ENCODE measurements at places on chromosomes 16 and 17. TPM values are rescaled to one million over a fixed set of nuclear protein-coding genes. Genes with fewer than 3 reads are reported as not detected.

The DOC2B gene
- polyA plus RNA-seq: not detected

The ADAD2 gene
- not detected for polyA plus RNA-seq

The ABCC11 gene
- polyA plus RNA-seq: 0.29 TPM

The ADGRG1 gene
- polyA plus RNA-seq: 0.58 TPM

The ANKRD40CL gene
- not detected for polyA plus RNA-seq

The ATP5PD gene
- 522 TPM for polyA plus RNA-seq

The HEXD gene
- 5.7 TPM for polyA plus RNA-seq

The FBXW10 gene
- polyA plus RNA-seq: not detected

The IRX6 gene
- not detected for polyA plus RNA-seq

The NHERF2 gene
- polyA plus RNA-seq: 45.1 TPM

The SOCS1 gene
- polyA plus RNA-seq: 2.3 TPM

The TM4SF5 gene
- polyA plus RNA-seq: not detected

DNA sequence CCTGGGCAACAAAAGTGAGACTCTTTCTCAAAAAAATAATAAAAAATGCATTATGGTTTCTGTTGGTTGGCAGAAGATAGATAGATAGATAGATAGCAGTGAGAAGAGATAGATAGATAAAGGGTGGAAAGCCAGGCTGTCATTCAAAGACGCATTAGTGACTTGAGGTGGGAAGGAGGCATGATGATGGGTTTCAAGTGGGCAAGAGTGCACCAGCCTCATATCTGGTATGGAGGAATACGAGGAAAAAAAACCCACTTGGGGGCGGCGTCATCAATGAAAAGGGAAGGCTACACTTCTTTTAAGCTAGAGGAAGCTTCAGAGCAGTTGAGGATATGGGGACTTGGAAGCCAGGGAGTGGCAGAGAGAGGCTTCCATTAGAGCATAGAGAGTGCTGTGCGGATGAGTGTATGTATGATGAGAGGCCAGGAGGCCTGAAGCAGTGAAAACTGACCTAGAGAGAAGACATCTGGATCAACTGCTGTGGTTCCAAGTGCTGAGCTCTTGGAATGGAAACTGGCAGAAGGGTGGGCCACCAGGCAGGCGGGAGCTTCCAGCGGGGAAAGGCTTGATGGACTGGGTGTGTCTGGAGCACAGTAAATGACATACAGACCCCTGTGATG, 31.8 kb downstream of the CEP95 start:
- no peak for DNase-seq

GRCh38 chr16:49462989-49463371, 89.4 kb downstream of the C16orf78 start:
- DNase-seq: no peak

DNA sequence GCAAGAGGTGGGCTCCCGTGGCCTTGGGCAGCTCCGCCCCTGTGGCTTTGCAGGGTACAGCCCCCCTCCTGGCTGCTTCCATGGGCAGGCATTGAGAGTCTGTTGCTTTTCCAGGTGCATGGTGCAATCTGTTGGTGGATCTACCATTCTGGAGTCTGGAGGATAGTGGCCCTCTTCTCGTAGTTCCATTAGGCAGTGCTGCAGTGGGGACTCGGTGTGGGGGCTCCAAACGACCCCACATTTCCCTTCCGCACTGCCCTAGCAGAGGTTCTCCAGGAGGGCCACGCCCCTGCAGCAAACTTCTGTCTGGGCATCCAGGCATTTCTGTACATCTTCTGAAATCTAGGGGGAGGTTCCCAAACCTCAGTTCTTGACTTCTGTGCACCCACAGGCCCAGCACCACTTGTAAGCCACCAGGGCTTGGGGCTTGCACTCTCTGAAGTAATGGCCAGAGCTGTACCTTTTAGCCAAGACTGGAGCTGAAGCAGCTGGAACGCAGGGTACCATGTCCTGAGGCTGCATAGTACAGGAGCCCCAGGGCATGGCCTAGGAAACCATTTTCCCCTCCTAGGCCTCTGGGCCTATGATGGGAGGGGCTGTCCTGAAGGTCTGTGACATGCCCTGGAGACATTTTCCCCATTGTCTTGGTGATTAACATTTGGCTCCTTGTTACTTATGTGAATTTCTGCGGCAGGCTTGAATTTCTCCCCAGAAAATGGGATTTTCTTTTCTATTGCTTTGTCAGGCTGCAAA, 6.0 kb downstream of the PRKAR1A start:
- no peak for DNase-seq

- DNase-seq: peak; percentile 85
Measured at GRCh38 chr17:40026816-40027613, 11.8 kb downstream of the CSF3 start.

DNA sequence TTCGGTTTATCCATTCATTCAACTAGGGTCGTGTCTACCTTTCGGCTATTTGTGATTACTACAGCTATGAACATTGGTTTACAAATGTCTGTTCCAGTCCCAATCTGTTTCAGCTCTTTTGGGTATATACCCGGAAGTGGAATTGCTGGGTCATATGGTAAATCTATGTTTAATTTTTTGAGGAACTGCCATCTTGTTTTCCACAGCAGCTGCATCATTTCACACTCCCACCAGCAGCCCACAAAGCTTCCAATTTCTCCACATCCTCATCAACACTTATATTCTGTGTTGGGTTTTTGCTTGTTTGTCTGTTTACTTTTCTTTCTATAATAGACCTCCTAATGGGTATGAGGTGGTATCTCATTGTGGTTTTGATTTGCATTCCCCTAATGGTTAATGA, 48.7 kb upstream of the GINS3 start:
- no peak for DNase-seq

DNA sequence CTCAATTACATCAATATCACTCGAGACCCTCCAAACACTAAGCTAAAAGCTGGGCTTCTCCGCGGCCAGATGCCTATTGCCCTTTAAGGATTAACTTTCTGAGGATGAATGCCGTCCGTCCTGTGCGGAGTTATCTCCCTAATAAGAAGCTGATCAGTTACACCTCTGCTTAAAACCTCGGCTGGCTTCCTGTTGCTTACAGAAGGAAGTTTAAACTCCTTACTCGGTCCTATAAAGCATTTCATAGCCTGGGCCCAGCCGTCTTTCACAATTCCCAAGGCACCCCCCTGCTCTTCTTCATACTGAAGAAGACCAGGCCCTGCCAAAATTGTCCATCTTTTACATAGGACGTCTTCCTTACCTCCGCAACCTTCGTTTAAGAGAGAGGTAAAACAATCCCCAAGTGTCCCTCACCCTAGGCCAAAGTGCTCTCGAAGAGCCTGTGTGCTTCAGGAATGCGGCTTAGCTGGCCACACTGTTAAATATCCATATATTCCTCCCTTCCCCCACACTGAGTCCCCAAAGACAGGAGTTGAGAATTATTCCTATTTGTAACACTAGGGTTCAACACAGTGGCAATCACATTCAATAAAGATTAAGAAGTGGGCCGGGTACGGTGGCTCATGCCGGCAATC, 112.6 kb upstream of the IRX5 start:
- DNase-seq: no peak

DNA sequence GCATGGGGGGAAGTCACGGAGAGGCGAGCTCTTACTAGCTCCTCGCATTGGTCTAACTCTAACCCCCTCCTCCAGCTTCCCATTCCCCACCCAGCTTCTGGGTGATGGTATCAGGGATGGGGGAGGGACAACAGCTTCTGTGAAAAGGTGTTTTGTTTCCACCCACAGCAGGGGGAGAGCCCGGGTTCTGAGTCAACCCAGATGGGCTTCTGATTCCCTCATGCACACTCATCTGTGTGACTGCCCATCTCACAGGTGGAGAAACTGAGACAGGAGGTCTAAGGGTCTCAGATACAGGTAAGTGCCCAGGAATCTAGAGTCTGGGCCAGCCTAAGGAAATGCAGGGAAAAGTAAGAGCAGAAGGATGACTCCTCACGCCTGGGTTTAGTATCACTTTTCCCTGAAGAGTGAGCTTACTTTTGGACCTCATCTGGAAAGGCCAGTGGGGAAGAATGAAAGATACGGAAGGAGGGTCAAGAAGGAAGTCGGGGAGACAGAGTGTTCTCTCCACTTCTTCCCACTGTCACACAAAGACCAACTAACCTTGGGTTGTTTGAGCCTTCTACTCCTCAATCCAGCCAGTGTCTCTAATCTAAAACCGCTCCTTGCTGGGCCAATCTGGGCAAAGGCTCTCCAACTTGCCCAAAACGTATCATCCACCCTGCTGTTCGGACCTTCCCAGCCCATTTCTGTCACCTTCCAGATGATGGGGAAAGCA, 3.1 kb upstream of the TLCD2 start:
- DNase-seq: peak; percentile 32

- no peak for DNase-seq
Measured at GRCh38 chr17:60332574-60332973, 59.4 kb downstream of the USP32 start.

GRCh38 chr16:53769787-53770186, 65.8 kb downstream of the FTO start:
- DNase-seq: no peak

DNA sequence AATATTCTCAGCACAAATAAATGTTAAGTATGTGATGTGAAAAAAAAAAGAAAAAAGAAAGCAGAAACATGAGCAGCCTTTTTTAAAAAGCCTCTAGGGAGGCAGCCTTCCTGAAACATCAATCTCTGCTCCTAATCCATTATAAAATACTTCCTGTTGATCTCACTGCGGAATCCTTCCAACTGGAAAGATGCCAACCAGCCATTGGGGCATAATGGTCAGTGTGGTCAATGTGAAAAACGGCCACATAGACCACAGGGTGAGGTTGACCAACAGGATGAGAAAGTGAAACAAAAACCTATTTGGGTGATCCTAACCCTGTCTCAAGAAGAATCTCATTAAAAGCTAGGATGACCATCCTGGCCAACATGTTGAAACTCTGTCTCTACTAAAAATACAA, 26.1 kb upstream of the ABCA8 start:
- DNase-seq: peak; percentile 45

DNA sequence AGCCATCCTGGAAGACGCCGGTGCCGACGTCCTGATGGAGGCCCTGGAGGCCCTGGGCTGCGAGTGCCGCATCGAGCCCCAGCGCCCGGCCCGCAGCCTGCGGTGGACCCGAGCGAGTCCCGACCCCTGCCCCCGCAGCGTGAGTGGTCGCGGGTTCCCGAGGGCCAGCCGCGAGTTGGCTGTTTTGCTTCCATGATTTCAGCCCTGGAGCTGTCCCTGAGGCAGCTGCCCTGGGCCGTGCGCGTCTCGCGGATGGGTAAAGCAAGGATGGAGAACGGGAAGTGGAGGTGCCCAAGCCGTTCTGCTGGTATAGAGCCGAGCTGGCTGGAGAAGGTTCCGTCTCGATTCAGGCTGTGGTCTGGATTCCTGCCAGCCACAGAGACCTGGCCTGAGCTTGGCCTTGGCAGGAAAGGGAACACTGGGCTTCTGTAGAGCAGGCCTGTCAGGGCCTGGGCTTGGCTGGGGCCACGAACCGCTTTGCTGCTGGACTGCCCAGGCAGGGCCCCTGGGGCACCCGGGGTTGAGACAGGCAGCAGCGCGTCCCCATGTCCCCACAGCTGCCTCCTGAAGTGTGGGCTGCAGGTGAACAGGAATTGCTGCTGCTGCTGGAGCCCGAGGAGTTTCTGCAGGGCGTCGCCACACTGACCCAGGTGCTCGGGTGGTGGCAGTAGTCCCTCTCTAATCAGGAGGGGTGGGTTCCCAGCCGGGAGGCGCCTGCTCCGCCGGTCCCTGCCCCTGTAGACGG, 941 bp upstream of the MRPS34 start:
- peak; percentile 69 for DNase-seq

GRCh38 chr17:58270476-58271215, 10.1 kb downstream of the MPO start:
- DNase-seq: no peak

GRCh38 chr16:65867276-65867960, 499.1 kb upstream of the CDH5 start:
- DNase-seq: no peak

- no peak for DNase-seq
Measured at GRCh38 chr16:86810062-86810461, 231.7 kb downstream of the FOXL1 start.

- no peak for DNase-seq
Measured at GRCh38 chr16:65406116-65406515, 284.3 kb upstream of the CDH11 start.

DNA sequence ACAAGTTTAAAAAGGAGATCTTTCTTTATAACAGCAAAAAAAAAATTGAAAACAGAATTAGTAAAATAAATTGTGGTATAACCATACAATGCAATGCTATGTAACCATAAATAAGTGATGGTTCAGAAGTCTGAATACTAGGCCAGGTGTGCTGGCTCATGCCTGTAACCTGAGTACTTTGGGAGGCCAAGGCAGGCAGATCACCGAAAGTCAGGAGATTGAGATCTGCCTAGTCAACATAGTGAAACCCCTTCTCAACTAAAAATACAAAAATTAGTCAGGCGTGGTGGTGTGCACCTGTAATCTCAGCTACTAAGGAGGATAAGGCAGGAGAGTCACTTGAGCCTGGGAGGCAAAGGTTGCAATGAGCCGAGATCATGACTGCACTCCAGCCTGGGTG, 34.6 kb downstream of the CCT6B start:
- DNase-seq: no peak

DNA sequence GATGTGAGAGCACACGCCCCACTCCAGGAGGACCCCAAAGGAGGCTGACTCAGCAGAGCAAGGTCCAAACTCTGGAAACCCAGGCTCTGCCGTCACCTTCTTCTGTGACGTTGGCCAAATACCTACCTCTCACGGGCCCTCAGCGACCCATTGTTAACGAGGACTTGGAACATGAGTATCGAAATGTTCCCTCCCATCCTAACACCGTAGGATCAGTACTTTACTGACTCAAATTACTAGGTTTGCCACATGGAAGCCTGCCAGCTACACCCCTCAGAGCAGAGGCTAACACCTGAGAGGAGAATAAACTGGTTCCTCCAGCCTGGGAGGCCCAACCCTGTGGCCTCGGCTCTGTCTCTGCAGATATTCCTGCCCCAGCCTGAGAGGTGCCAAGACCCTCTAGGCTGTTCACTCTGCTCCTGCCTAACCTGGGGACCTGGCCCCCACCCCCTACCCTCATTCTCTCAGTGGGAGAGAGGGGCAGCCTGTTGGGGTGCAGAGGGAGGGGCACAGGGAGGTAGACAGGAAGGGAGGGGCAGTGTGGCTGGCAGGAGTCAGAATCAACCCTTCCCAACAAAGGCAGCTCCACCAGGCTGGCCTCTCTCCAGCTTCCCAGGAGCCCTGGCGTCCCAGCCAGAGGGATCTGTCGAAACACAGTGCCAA, 4.4 kb downstream of the PITPNM3 start:
- no peak for DNase-seq

- DNase-seq: no peak
Measured at GRCh38 chr16:19766988-19767387, 48.9 kb downstream of the IQCK start.

DNA sequence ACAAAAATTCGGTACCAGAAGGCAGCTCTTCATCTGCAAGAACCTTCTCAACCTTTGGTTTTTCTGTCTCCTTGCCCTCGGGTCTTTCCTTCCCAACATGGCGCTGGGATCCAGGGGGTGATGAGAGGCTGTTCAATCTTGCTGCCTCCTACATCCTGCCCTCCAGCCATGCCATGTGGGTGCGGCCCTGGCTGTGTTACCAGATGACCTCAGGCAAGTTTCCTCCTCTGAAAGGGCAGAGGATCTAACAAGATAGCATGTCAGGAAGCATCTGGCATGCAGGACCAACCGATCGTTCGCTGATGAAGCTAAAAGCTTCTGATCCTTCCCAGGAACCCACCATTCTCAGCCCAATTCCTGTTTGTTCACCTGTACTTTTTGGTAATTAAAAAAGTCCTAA, 36.8 kb upstream of the BCAR1 start:
- no peak for DNase-seq

- peak; percentile 97 for DNase-seq
Measured at GRCh38 chr16:46859719-46860152, 24.4 kb upstream of the GPT2 start.

Measured in GM23248 (cell line).